Lung microvascular endothelial cell (primary cell): ENCODE measurements at places on chromosomes 3 and 15. TPM values are rescaled to one million over a fixed set of nuclear protein-coding genes. Genes with fewer than 3 reads are reported as not detected.

The COPG1 gene
- 159 and 221 TPM in 2 replicates for total RNA-seq

The CTXND1 gene
- total RNA-seq: not detected in 2 replicates

The RIOX2 gene
- total RNA-seq: 20.7 and 27.0 TPM in 2 replicates

The ZNF717 gene
- 6.8 and 7.9 TPM in 2 replicates for total RNA-seq

The FOXP1 gene
- 46.4 and 75.2 TPM in 2 replicates for total RNA-seq

The HMCES gene
- total RNA-seq: 18.7 and 20.3 TPM in 2 replicates

The EXD1 gene
- total RNA-seq: not detected in 2 replicates

The NEK10 gene
- 1.1 and 1.4 TPM in 2 replicates for total RNA-seq

The GATA2 gene
- total RNA-seq: 7.8 and 11.3 TPM in 2 replicates

The TTC21A gene
- 1.3 and 1.6 TPM in 2 replicates for total RNA-seq

The SERPINI2 gene
- not detected in 2 replicates for total RNA-seq

The IMPG2 gene
- 0.44 and 0.99 TPM in 2 replicates for total RNA-seq

The CFAP91 gene
- 0.22 TPM in 1 of 2 replicates, not detected in the other for total RNA-seq

The ZNF860 gene
- 0.40 and 1.1 TPM in 2 replicates for total RNA-seq

The MST1 gene
- 1.5 and 2.2 TPM in 2 replicates for total RNA-seq

The CCR8 gene
- not detected in 2 replicates for total RNA-seq

The GOLGA8R gene
- total RNA-seq: 0.20 and 0.22 TPM in 2 replicates

The SPESP1 gene
- total RNA-seq: 0.87 and 1.6 TPM in 2 replicates

The LTK gene
- under 0.01 TPM in 1 of 2 replicates, not detected in the other for total RNA-seq

The PLIN1 gene
- under 0.01 TPM in 1 of 2 replicates, not detected in the other for total RNA-seq

The RTP3 gene
- not detected in 2 replicates for total RNA-seq

The PARP15 gene
- 0.40 and 0.44 TPM in 2 replicates for total RNA-seq

The GOLGA8Q gene
- total RNA-seq: under 0.01 and 0.22 TPM in 2 replicates

The GOLGA6L4 gene
- 0.65 and 0.99 TPM in 2 replicates for total RNA-seq

The TEX55 gene
- not detected in 2 replicates for total RNA-seq

The FBLN2 gene
- 2.6 and 10.9 TPM in 2 replicates for total RNA-seq

The RAB6B gene
- 0.65 and 2.2 TPM in 2 replicates for total RNA-seq

The TTLL13 gene
- under 0.01 TPM in 2 replicates for total RNA-seq

The CHRNA5 gene
- total RNA-seq: 1.8 and 2.4 TPM in 2 replicates

The ACKR4 gene
- total RNA-seq: 0.20 and 1.3 TPM in 2 replicates

The ISG20 gene
- 13.5 and 54.4 TPM in 2 replicates for total RNA-seq

The ARNT2 gene
- total RNA-seq: under 0.01 and 0.22 TPM in 2 replicates

The DNAH12 gene
- total RNA-seq: under 0.01 TPM in 1 of 2 replicates, not detected in the other

The ASB14 gene
- not detected in 2 replicates for total RNA-seq
